ENCODE measurements at places on chromosomes 3 and 15.

GRCh38 chr3:184785890-184786279, 26.1 kb upstream of the VPS8 start:
- DNase-seq, result no peak

- no peak for DNase-seq
Observed at GRCh38 chr3:157311633-157312375, 124.8 kb upstream of the PTX3 start.

DNA sequence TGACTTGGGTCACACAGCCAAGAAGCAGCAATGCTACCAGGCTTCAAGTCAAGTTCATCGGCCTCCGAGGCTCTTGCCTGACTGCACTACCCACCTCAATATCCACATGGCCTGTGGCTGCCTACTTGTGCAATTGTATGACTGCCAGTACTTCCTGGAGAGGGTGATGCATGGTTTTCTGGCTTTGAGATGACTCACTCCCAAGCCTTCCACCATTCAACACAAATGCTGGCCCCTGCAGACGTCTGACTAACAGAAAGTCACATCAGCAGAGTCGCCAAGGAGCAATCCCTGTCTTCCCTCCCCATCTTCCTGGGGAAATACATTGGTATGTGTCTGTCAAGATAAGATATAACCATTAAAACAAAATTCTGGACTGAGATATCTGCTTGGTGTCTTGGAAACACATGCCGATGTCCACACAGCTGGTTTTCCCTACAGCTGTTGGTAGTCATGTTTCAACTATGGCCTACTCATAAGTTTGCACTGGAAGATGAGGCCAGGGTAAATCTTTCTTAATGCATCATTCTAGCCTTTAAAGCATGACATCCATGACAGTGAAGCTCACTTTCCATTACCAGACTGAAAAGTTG, 79.6 kb upstream of the SPATA12 start:
- DNase-seq, result no peak

DNA sequence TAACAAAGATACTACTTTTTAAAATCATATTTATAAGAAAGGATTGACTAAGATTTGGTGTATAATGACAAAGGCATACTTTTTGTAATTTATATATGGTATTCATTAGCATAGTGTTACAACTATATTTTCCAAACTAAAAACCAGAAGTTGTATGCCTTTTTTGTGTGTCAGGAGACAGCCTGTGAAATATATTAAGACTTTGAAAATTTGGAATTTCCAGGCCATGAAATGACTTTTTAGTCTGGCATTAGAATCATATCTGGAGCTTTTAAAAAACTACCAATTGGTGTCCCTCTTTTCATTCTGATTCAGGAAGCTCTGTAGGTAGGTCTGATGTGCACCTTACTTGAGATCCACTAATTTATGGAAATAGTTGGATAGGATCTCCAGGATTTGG, 41.9 kb downstream of the CALML4 start:
- DNase-seq, result no peak

DNA sequence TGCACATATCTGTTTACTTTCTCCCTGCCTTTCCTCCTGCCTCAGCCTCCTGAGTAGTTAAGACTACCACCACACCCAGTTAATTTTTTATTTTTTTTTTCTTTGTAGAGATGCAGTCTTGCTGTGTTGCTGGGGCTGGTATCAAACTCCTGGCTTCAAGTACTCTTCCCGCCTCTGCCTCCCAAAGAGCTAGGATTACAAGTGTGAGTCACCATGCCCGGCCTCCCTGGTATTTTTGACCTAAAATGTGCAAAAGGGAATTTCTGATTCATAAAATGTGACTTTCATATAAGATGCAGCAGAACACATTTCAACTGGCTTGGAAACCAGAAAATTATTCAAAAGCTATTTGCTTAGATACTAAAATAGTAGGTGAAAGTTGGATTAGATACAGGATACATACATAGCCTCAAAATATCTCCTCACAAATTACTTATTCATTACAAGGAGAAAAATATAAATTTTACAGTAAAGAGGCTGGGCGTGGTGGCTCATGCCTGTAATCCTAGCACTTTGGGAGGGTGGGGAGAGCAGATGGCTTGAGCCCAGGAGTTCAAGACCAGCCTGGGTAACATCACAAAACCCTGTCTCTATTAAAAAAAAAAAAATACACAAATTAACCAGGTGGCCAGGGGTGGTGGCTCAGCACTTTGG, 32.0 kb downstream of the MAP4 start:
- DNase-seq, result no peak

DNA sequence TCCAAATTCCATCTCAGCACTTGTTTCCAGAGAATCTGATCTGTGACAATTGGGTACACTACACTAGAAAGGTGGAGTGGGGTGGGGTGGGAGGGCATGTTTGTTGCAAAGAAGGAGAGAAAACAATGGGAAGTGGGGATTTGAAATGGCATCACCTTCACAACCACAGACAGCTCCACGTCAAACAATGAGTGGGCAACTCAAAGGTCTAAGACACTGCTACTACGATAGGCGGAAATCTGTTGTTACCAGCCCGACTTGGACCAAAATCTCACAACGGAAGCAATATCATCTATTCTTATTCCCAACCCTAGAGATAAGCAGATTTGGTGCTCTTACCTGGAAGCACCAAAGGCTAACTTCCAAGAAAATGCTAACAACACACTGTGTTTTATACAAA, 3.3 kb downstream of the CYP19A1 start:
- no peak for DNase-seq

DNA sequence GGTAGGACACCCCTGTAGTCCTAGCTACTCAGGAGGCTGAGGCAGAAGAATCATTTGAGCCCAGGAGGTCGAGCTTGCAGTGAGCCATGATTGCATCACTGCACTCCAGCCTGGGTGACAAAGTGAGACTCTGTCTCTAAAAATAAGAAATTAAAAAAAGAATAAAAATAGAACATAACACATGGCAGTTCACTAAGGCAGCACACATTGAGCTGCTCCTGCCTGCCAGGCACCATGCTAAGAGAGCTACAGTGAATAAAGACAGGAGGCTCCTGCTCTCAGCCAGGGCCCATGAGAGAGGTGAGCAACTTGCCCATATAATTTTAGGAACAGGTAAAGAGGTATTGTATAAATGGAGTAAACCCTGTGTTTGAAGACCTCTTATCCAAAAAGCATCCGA, 54.3 kb downstream of the EBLN2 start:
- no peak for DNase-seq

- DNase-seq, result no peak
Observed at GRCh38 chr15:29451201-29451781, 181.7 kb upstream of the NSMCE3 start.

GRCh38 chr3:72690629-72691028, 157.6 kb downstream of the SHQ1 start:
- DNase-seq, result no peak

GRCh38 chr15:41881920-41882688, 11.7 kb downstream of the SPTBN5 start:
- no peak for DNase-seq

DNA sequence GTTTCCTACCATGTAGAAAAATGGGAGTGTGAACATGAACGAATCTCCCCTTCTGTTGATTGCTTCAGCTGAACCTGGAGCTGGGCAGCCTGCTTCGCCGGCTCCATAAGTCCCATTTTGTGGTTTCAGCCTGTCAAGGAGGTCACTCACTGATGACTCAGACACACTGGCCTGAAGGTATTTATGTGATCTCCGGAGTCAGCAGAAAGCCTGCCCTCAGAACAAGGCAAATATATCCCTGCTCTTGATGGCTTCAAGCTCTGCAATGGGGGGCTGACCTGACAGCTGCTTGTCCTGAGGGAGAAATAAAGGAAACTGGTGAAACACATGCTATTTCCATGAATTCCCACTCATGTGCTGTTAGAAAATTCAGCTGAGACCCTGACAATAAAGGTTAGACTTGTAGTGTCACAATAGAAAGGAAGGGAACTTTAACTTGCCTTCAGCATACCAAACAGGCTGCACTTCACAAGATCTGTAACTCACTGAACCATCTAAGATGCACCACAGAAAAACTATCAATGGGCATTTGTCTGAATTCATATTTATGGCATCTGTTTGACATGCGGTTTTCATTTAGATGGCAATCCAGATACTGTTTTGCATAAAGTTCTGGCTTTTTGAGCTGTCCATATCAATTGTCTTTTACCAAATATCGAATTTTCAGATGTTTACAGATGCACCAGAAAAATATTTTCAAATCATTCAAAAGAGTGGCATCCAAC, 282.0 kb upstream of the VEPH1 start:
- DNase-seq, result no peak

DNA sequence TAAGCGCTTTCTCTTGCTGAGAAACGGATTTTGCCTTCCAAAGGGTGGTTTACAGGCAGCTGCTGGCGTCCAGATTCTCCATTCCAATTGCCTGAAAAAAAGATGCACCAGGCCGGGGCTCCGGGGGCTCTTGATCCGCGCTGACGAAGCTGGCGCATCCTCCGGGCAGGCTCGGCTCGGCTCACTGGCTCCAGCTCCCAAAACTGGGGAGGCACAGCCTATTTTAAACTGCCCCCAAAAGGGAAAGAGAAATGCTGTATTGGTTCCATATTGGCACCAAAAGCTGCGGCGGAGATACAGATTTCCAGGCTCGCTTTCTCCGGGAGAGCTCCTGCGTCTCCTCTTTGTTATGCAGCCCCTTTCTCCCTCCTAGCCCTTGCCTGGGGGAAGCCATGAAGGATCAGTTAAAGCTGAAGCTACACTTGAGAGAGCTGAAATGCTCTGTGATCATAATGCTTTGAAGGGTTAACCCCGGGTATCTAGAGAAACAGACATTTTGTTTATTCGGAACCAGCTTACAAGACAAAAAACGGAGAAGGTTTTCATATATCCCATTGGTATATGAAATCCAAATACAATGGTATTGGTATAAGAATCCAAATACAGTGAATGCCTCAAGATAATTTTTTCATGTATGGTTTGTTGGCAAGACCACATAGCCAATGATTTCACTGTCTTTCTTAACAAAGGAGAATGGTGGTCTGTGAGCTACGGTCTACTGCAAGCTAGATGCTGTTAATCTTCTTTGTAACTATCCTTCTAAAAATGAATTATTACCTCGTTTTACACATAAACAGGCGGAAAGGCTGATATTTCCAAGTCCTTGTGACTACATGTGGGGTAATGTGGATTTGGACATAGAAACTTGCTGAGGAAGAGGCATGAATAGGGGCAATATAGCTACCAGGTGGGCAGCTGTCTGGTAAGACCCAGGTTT, 693 bp downstream of the CD200 start:
- DNase-seq, result no peak

DNA sequence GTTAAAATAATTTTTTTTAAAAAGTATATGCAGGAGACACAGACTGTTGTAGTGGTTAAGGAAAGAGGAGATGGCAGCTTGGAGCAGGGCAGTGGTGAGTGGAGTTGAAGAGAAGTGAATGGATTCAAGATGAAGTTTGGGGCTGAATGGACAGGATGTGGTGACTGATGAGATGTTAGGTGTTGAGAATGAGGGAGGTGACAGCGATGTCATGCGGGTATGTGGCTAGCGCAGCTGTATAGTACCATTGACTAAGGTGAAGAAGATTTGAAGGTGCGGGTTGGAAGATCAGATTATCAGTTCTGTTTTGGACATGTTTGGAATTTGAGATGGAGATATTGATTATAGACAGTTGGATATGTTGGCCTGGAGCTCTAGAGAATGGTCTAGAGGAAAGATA, 20.1 kb downstream of the FBXO22 start:
- no peak for DNase-seq

GRCh38 chr3:39358333-39358732, 24.8 kb upstream of the SLC25A38 start:
- no peak for DNase-seq

- no peak for DNase-seq
Observed at GRCh38 chr15:60652870-60653269, 173.9 kb upstream of the ICE2 start.

GRCh38 chr3:83092521-83093221, 1331.2 kb upstream of the GBE1 start:
- DNase-seq, result no peak

GRCh38 chr3:49427586-49427985, 1.5 kb downstream of the NICN1 start:
- DNase-seq, result no peak

GRCh38 chr3:176766862-176767261, 430.4 kb downstream of the TBL1XR1 start:
- DNase-seq, result no peak
